ENCODE measurements at places on chromosomes 11 and 22.

DNA sequence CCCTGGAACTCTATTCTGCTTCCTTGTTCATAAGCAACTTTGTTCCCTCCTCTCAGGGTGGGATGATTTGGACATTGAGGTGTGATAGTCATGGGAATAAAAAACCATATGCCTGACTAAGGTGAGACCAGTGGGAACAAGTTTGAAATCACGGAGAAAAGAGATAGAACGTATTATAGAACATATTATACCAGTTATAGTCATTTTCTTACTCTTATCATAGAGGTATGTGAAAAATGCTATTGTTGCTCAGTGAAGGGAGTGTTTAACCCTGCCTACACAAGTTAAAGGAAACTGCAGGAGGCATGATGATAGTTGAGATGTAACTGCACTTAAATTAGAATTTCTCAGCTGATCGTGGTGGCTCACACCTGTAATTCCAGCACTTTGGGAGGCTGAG lies 15.5 kb downstream of the OR6Q1 start:
- no peak for DNase-seq

DNA sequence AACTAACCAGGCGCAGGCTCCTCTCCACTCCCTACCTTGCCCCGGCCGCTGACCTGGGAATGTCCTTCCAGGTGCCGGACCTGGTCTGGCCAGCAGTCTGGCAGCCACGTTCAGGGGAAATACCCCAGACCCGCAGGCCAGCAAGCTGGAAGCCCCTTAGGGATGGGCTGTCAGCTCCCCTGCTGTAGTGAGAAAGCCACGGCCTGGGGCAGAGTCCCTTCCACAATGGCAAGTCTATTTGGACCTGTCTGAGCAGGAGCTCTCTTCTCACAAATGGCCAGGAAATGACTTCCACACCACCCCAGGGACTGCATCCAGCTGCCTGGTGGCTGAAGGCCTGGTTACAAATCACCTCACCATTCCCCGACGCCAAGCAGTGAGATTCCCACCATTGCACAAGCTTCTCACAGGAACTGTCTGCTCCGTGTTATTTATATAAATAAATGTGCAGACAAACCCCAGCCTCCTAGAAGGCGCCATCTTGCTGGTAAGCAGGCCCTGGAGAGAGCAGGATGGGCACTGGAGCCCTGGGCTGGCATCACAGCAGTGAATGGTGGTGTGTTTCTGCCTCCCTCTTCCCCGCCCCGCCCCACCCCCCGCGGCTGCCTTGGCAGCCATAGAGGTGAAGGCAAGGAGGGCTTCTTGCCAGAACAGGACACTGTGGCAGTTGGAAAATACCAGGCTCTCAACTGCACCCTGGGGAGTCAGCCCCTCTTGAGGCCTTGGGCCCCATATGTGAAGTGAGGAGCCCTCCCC lies 23.7 kb downstream of the RSPH14 start:
- DNase-seq = no peak

- no peak for DNase-seq
Observed at GRCh38 chr22:46242076-46242475, 8.0 kb downstream of the CDPF1 start.

DNA sequence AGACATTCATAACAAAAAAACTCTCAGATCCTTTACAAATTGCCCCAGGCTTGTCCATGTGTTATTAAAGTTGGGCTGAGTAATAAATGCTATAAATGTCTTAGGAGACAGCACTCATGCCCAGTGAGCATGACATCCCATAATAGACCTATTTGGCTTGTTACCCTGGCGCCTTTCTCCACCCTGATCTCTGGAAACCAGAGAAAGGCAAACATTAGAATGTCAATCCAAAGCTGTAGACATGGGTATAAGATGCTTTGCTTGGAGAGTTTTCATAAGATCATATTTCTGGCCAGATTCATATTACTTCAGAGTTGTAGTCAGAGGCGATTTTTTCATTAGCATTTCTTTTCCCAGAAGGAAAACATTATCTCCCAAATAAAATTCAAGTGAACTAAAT lies 161.3 kb upstream of the UBASH3B start:
- DNase-seq = no peak

DNA sequence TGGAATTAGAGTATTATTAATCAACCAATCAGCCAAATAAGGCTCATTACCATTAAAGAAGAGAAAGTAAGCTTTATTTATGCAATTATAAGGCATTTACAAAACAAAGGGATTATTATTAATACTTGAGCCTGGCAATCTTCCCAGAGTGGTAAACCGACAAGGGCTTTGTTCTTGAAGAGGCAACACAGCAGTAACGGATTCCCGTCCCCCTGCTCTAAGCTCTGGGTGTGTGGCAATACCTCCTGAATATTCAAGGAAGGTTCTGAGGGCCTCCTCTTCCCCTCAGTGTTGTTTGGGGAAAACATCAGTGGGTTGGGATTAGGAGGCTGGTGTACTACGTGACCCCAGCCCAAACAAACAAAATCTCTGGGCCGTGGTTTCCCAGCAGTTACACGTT lies 176.5 kb downstream of the TENM4 start:
- DNase-seq = no peak
